A549 treated with AZD2906 at 1 μM for 4 hours (cell line): ENCODE measurements at places on chromosomes 5 and 9. TPM values are rescaled to one million over a fixed set of nuclear protein-coding genes. Genes with fewer than 3 reads are reported as not detected.

Gene SLC34A1
- not detected in 5 replicates for total RNA-seq

Gene CERCAM
- 34.2 to 41.0 TPM (median 36.2 TPM) in 5 replicates for total RNA-seq

Gene CCDC192
- not detected in 5 replicates for total RNA-seq

Gene HRH2
- 0.34 to 0.55 TPM (median 0.50 TPM) in 5 replicates for total RNA-seq
